Ovary (tissue), 10 donors: ENCODE measurements at places on chromosomes 11 and 22. TPM values are rescaled to one million over a fixed set of nuclear protein-coding genes. Genes with fewer than 3 reads are reported as not detected.

CD6 gene
- 3.4 TPM for polyA plus RNA-seq

OR51E2 gene
- 0.67 TPM for polyA plus RNA-seq

SYCE3 gene
- not detected for polyA plus RNA-seq

MAPK8IP2 gene
- 6.0 TPM for polyA plus RNA-seq

RTN4R gene
- polyA plus RNA-seq: 1.5 TPM

CSF2RB gene
- 0.96 TPM for polyA plus RNA-seq

OR10A2 gene
- not detected for polyA plus RNA-seq

FADS2 gene
- polyA plus RNA-seq: 96.9 TPM

OLFML1 gene
- polyA plus RNA-seq: 32.8 TPM

FAR1 gene
- 29.3 TPM for polyA plus RNA-seq

ACTN3 gene
- 0.22 TPM for polyA plus RNA-seq

OR51A2 gene
- polyA plus RNA-seq: not detected

OOSP4A gene
- not detected for polyA plus RNA-seq

NPAS4 gene
- 0.11 TPM for polyA plus RNA-seq

MLC1 gene
- polyA plus RNA-seq: 0.27 TPM

MMP10 gene
- polyA plus RNA-seq: 0.61 TPM

SULT4A1 gene
- polyA plus RNA-seq: 1.9 TPM

SCGB1C1 gene
- polyA plus RNA-seq: not detected

DRICH1 gene
- polyA plus RNA-seq: 0.32 TPM

ABCG4 gene
- 0.06 TPM for polyA plus RNA-seq

IL18 gene
- polyA plus RNA-seq: 7.7 TPM

TCN1 gene
- polyA plus RNA-seq: not detected

MN1 gene
- polyA plus RNA-seq: 7.7 TPM

GRM5 gene
- not detected for polyA plus RNA-seq

GPHA2 gene
- 0.58 TPM for polyA plus RNA-seq

SYT7 gene
- polyA plus RNA-seq: 1.7 TPM

KDM4E gene
- polyA plus RNA-seq: not detected

VSTM5 gene
- 0.45 TPM for polyA plus RNA-seq
